Activated CD4-positive, alpha-beta T cell treated with anti-CD3 and anti-CD28 coated beads for 1 hour (primary cell): ENCODE measurements at places on chromosomes 2 and 18.

DNA sequence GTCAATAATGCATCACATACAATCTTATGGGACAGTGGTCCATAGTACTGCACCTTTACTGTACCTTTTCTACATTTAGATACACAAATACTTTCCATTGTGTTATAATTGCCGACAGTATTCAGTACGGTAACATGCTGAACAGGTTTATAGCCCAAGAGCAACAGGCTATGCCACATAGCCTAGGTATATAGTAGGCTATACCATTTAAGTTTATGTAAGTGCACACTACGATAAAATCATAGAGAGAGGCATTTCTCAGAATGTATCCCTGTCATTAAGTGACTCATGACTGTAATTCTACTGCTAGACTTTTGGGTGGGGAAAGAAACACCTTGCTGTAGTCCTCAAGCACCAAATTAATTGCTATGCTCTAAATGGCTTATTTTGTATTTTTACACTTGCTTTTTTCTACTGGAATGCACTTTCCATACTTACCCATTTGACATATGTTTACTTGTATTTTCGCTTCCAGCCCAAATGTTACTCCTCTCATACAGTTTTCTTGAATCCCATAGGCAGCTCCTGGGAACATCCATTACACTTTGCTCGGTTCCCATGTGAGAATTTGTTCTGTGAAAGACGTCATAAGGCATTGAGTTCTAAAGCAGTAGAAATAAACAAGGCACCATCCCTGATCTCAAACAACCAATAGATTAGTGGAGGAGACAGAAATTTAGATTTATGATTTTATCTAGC, 714.0 kb upstream of the ID2 start:
- no peak for DNase-seq

GRCh38 chr2:171346723-171347557, 86.8 kb downstream of the METTL8 start:
- DNase-seq = no peak

DNA sequence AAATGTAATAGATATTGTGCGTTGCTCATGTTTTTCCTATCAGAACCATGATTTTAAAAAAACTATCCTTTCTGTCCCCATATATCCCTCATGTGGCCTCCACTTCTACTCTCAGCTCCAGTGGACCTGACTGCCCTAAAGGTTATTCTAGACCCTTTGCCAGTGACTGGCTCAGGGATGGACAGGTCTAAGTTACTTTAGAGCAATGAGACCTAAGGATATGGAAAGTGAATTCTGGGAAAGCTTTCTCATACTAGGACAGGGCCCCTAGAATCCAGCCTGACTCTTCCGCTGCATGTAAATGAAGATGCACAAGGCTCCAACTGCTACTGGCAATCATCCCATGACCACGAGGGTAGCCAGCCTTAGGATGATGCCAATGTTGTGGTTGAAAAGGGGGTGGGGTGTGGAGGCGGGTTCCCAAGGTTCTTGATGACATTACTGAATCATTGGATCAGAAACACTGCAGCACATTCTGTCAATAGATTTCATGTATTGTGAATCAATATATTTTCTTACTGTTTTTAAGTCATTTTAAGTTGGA, 21.3 kb downstream of the C2orf69 start:
- no peak for DNase-seq

DNA sequence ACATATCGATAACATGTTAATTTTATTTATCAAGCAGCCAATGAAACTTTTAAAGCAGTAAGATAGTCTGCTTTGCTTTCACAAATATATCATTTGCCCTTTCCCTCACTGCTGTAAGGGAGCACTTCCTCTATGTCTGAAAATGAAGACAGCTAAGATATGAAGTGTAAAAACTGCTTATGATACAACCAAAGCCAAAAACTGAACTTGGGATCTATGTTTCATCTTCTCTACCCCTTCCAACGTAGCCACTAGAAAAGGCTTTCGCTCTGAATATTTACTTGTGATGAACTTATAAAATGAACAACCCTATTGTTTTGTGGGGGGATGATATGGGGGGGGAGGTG, 140.3 kb downstream of the TCF4 start:
- no peak for DNase-seq

DNA sequence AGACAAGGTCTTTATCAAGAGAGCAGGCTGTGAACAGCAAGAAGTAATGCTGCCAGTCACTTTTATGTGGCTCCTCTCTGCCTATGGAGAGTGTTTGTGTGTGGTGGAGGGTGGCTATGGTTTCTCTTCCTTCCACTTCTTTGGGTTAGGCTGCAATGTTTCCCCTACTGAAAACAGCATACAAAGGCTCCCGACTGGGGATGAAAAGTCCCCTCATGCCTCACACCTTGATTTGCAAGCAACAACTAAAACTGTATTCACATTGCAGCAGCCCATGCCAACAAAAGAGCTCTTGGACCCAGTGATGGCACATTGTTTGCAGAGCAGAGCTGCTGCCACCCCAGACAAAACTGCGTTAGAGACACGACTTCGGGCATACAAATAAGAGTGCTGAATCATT, 301.6 kb downstream of the SLC8A1 start:
- no peak for DNase-seq

DNA sequence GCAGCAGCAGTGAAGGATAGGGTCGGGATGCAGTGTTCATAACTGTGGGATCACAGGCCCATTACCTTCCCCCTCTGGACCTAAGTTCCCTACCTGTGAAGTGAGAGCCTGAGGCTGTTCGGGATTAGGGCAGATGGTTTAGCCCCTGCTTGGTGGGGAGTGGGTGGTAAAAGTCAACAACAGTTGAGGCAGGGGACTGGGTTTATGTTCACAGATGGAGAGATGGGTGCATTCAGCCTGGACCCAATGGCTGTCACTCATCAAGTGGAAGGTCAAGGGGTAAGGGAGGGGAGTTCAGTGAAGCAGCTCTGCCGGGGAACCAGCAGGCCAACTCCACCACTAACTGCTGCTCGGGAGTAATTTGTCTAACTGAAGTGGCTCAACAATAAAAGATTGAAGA, 180.4 kb downstream of the FAM210A start:
- DNase-seq = no peak

- DNase-seq = no peak
Measured at GRCh38 chr2:126307740-126308139, 348.2 kb upstream of the GYPC start.

- no peak for DNase-seq
Measured at GRCh38 chr2:22500555-22500935, 884.4 kb upstream of the KLHL29 start.

DNA sequence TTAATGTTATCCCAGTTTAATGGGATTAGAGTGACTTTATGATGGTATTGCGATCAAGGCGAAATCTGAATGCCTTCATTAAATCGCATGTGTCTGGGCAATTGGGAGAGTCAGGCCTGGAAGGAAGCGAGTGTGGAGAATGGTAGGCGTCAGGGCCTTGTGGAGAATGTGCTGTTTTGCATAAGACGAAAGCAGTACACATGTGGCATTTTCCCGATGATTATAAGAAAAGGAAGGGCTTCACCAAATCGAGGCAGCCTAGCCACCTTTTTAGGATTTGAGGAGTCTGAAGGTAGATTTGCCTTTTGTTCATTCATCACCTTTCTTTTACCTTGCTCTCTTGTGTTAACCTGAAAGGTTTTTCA, 1.0 kb downstream of the ZNF532 start:
- no peak for DNase-seq
